ENCODE measurements at places on chromosomes 16 and 17.

GRCh38 chr17:39604911-39605491 is 2.7 kb downstream of the NEUROD2 start:
- DNase-seq, result no peak

GRCh38 chr16:79950932-79951719 is 350.6 kb upstream of the MAF start:
- DNase-seq, result peak; percentile 63

- DNase-seq, result no peak
Observed at GRCh38 chr17:31453896-31454295, 62.4 kb downstream of the RAB11FIP4 start.

DNA sequence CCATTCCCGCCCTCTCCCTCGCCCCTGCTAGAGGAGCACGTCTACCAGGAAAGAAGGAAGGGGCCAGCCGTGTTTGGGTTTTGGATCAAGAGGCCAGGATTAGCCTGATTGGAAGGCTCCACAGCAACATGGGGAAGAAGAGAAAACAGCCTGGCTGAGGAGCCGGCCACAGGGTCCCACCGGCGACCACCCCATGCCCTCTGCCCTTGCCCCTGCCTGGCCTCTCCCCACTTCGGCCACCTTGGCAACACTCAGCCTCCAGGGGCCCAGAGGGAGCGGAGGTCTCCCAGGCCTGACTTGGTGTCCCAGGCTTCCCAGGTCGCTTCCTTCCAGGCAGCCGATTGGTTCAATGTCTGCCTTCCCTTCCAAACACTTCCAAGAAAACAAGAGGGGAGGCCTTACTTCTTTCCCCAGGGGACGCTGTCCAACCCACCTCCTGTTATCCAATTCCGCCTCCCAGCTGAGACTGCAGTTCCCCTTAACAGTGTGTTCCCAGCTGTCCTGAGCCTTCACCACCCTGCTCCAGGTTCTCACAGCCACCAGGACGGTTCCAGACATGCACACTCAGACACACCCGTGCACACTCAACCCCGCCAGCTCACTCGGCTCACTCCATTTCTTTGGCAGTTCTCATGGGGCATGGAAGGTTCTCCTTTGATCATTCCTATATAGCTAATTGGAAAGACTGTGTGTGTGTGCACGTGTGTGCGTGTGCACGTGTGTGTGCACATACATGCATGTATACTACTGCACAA is 65.4 kb downstream of the RBFOX3 start:
- no peak for DNase-seq

GRCh38 chr16:66832661-66833305 is 2.0 kb upstream of the NAE1 start:
- DNase-seq, result no peak
